ENCODE measurements at places on chromosomes 7 and 10. TPM values are rescaled to one million over a fixed set of nuclear protein-coding genes. Genes with fewer than 3 reads are reported as not detected.

DNA sequence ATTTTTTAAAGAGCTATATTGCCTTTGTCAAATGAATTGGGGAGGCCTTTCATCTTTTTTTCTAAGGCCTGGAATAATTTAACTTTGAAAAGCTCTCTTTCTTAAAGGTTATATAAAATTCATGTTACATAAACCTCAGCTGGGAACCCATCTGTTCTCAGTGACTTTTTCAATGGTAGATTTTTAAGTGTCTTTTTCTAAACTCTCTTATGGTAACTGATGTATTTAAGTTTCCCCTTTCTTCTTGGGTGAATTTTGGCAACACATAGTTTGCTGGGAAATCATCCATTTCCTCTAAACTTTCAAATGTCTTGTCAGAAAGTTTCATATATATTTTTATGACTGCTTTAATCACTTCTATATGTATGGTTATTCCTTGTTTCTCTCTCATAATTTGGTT is 362.2 kb upstream of the KLF6 start:
- no peak overlapping the region for H3K4me3 ChIP-seq
- no peak for DNase-seq
- H3K27me3 ChIP-seq = no peaks in the 10 kb centered on the region
- H3K4me1 ChIP-seq = no peaks in the 10 kb centered on the region
- H3K27ac ChIP-seq = no peak overlapping the region
- H3K36me3 ChIP-seq = no peaks in the 10 kb centered on the region

GRCh38 chr10:129344731-129345355 is 122.2 kb upstream of the MGMT start:
- no peaks in the 10 kb centered on the region for H3K27me3 ChIP-seq
- no peak overlapping the region for H3K27ac ChIP-seq
- DNase-seq = no peak
- H3K4me1 ChIP-seq = no peaks in the 10 kb centered on the region
- H3K36me3 ChIP-seq = no peaks in the 10 kb centered on the region

- H3K4me3 ChIP-seq = no peak overlapping the region
- H3K36me3 ChIP-seq = no peaks in the 10 kb centered on the region
Measured at GRCh38 chr10:76251841-76252671, 820.6 kb downstream of the LRMDA start.

DNA sequence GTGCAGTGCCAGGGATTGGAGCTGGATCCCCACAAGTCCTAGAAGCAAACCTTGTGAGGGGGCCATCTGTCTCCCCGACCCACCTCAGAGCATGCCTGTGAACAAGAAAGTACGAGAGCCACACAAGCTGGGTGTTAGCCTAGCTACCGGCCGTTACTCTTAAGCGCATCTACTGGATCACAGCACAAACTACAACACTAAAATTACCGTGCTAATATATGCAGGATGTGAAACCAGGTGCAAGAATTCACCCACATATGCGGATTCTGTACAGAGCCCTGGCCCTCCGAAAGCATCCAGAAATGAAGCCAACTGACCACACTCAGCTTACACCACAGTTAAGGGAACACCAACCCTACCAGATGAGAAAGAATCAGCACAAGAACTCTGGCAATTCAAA is 16.0 kb upstream of the PRSS1 start:
- no peaks in the 10 kb centered on the region for H3K36me3 ChIP-seq
- no peak overlapping the region for H3K4me3 ChIP-seq
- no peaks in the 10 kb centered on the region for H3K4me1 ChIP-seq
- H3K27me3 ChIP-seq = no peaks in the 10 kb centered on the region

DNA sequence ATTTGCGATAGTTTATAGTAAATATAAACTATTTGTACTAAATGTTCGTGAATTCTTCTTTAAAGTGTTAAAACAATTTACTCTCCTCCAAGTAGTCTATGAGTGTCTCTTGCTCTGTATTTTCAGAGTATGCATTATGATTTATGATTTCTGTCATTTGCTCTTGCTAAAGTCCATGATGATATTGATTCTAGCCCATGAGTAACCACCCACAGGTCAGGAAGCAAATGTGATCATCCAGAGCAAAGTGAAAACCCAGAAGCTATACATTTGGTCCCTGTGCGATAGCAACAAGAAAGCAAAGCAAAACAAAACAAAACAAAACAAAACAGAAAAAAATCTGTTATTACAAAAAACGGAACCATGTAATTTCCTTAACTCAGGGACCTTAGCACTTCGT is 225.9 kb downstream of the HDAC9 start:
- H3K27me3 ChIP-seq = no peaks in the 10 kb centered on the region
- no peak overlapping the region for H3K27ac ChIP-seq
- H3K36me3 ChIP-seq = no peaks in the 10 kb centered on the region
- DNase-seq = no peak

DNA sequence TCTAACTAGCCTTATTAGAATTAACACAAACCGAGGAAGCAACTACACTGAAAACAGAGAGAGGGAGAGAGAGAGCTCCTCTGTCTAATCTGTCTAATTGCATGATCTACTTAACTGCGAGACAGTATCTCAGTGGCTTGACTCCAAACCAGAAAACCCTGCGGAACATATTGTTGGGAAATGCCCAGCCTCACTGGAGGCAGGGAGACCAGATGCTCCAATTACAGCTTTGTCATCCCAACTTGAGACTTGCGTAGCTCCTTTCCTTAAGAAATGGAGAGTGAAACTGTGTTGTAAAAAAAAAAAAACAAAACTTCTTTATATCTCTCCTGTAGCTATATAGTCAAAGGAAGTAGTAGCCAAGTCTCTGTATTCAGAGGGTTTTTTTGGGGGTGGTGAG is 52.0 kb upstream of the ZNRF2 start:
- no peak for DNase-seq
- no peak overlapping the region for H3K27ac ChIP-seq
- no peak overlapping the region for H3K4me3 ChIP-seq
- H3K36me3 ChIP-seq = no peaks in the 10 kb centered on the region
- H3K4me1 ChIP-seq = no peaks in the 10 kb centered on the region
- H3K27me3 ChIP-seq = no peaks in the 10 kb centered on the region

The CHST3 gene
- 9.9 TPM for total RNA-seq

The THNSL1 gene
- 2.9 TPM for total RNA-seq

The PIK3CG gene
- 7.1 TPM for total RNA-seq

Data from upper lobe of left lung (tissue), 6 donors.